Activated T-helper 1 cell treated with anti-CD3 and anti-CD28 coated beads, Interleukin-12 subunit alpha, Interleukin-12 subunit beta, Interleukin-2, Interleukin-4 antibody, amounts not matched to agents 30 ng/mL and 10 ng/mL and 1 ng/mL, durations not matched to agents 14 hours and 24 hours and 36 hours (primary cell): ENCODE measurements at places on chromosomes 7 and 10.

- no peak for DNase-seq
- no peak overlapping the region for H3K27ac ChIP-seq
These were observed 363.3 kb downstream of the TNS3 start for GRCh38 chr7:47218378-47219176.

- H3K4me1 ChIP-seq, result no peaks in the 10 kb centered on the region
- no peak overlapping the region for H3K27ac ChIP-seq
- H3K36me3 ChIP-seq, result no peaks in the 10 kb centered on the region
- no peak overlapping the region for H3K4me3 ChIP-seq
- H3K27me3 ChIP-seq, result no peaks in the 10 kb centered on the region
These were observed 86.1 kb downstream of the LRRTM3 start for GRCh38 chr10:67011981-67012380.

- no peaks in the 10 kb centered on the region for H3K27me3 ChIP-seq
- no peak for DNase-seq
- no peak overlapping the region for H3K27ac ChIP-seq
- no peaks in the 10 kb centered on the region for H3K4me1 ChIP-seq
- H3K4me3 ChIP-seq, result no peak overlapping the region
These were observed 590.9 kb upstream of the MGMT start for GRCh38 chr10:128875956-128876736.

DNA sequence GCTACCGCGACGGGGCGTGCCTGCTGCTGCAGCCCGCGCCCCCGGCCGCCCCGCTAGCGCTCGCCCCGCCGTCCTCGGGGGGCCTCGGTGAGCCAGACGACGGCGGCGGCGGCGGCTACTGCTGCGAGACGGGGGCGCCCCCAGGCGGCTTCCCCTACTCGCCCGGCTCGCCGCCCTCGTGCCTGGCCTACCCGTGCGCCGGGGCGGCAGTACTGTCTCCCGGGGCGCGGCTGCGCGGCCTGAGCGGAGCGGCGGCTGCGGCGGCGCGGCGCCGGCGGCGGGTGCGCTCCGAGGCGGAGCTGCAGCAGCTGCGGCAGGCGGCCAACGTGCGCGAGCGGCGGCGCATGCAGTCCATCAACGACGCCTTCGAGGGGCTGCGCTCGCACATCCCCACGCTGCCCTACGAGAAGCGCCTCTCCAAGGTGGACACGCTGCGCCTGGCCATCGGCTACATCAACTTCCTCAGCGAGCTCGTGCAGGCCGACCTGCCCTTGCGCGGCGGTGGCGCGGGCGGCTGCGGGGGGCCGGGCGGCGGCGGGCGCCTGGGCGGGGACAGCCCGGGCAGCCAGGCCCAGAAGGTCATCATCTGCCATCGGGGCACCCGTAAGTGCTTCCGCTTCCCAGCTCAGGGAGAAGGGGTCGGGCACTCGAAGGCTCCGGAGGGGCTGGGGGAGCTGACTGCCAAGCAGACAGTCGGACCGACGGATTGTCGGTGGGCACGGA is 761 bp downstream of the PTF1A start:
- DNase-seq, result no peak
- no peak overlapping the region for H3K4me3 ChIP-seq
- no peak overlapping the region for H3K27ac ChIP-seq
- H3K36me3 ChIP-seq, result no peaks in the 10 kb centered on the region

DNA sequence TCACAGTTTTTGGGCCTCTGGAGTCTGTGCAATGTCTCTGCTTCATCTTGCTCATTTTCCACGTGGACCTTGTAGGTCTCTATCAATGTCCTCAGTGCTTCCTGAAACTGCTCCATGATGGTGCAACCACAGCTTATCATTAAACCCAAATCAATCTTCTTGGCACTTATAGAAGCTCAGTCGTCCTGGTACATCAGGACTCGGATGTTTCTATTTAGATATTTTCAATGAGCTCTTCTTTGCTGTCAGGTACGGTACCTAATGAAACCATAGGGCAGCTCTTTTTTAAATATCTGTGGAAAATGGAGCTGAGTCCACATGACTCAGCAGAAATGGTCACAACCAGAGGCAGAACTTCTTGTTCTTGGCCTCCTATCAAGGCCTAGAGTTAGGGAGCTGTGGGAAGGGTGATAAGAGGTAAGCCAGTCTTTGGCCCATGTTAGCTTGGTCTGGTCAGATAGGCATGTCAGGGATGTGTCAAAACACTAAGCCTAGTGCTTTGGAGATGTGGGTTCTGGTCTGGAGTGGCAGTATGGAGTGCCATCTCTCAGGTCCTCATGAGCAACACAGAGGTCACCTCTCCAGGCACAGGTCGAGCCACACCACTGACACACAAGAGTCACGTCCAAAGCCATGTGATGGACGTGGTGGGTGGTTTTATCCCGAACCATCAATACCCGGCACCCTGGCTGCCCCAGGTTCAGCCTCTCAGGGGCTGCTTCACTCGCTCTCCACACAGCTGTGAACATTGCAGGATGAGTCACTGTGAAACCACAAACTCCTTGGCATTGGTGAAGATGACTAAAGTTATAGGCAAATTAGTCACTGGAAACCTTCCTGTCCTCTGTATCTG is 87.0 kb downstream of the TBXAS1 start:
- H3K36me3 ChIP-seq, result no peaks in the 10 kb centered on the region
- peak; percentile 65 for DNase-seq
- peaks cover 29% of the 10 kb centered on the region for H3K4me1 ChIP-seq
- H3K27ac ChIP-seq, result peak overlapping the region; percentile 74

- no peak for DNase-seq
- peaks cover 3% of the 10 kb centered on the region for H3K36me3 ChIP-seq
- H3K4me1 ChIP-seq, result peaks cover 27% of the 10 kb centered on the region
- H3K4me3 ChIP-seq, result peak overlapping the region; percentile 75
These were observed 874 bp upstream of the BAMBI start for GRCh38 chr10:28676326-28676967.

DNA sequence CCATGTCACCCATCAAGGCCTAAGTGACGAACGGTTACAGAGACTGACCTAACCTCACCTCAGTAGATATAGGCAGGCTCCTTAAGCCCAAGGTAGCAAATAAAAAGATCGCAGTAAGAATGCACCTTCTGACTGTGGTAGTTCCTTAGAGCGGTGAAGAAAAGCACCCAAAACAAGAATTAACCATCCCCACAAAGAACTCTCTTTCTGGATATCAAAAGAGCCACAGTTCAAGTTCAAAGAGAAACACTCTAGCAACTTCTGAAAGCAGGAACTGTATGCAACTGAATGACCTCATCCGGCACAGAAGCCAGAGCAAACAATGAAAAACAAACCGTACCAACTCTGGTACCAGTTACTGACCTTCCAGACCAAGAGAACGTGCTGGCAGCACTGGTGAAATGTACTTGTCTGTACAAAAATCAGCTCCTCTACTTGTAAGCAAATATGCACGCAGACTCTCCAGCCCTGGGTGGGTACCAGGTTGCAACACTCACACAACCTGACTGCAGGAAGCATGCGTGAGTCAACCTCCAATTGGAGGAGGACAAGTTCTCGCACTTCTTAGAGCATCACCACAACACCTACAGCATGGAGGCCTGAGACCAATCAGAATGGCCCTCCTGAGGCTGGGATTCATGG is 202.7 kb downstream of the FAM107B start:
- peaks cover 33% of the 10 kb centered on the region for H3K36me3 ChIP-seq
- H3K27ac ChIP-seq, result peak overlapping the region; percentile 97
- no peaks in the 10 kb centered on the region for H3K27me3 ChIP-seq
- H3K4me1 ChIP-seq, result peaks cover 86% of the 10 kb centered on the region
- peak; percentile 55 for DNase-seq
